NCI-H146 (cell line): ENCODE measurements at places on chromosomes 12 and 14.
A peak's percentile ranks its signal among the peaks of the same experiment; 100 is the strongest.

GRCh38 chr14:39406560-39406959 lies 25.7 kb downstream of the FBXO33 start:
- DNase-seq = no peak

GRCh38 chr12:45637706-45638105 lies 91.8 kb upstream of the ARID2 start:
- no peak for DNase-seq

GRCh38 chr12:57692500-57692899 lies 1.4 kb upstream of the OS9 start:
- DNase-seq = no peak

DNA sequence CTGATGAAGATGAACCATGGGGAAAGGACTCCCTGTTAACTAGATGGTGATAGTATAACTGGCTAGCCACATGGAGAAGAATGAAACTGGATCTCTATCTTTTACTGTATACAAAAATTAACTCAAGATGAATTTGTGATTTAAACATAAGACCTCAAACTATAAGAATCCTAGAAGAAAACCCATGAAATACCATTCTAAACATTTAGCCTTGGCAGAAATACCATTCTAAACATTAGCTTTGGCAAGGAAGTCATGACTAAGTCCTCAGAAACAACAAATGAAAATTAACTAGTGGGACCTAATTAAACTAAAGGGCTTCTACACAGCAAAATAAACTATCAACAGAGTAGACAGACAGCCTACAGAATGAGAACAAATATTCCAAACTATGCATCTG lies 28.4 kb upstream of the NOVA1 start:
- DNase-seq = no peak

DNA sequence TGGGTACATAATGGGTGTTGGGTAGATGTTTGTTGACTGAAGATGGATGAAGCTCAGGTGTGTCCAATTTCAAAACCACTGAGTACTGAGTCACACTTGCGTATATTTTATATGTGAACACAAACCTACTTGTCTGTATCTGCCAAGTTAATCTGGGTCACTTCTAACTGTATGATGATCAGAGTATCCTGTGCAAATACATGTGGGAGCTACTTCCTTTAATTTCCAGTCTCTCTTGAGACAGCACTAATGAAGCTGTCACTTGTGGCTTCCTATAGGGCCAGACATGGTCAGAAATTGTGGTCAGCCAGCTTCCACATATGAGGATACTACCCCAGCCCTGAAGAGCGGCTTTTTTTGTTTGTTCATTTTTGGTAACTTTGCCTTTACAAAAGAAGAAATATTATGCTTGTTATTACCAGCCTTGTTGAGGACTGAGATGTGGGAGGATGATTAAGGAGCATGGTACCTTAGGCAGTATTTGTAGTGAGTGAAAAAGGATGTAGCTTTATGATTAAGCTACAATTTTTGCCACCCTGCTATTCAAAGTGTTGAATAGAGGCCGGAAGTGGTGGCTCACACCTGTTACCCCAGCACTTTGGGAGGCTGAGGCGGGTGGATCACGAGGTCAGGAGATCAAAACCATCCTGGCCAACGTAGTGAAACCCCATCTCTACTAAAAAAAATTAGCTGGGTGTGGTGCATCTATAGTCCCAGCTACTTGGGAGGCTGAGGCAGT lies 32.4 kb downstream of the PLXNC1 start:
- DNase-seq = no peak

- no peak for DNase-seq
Measured at GRCh38 chr12:152440-152839, 61.5 kb downstream of the SLC6A12 start.

- no peak for DNase-seq
Measured at GRCh38 chr12:76588881-76589565, 29.5 kb upstream of the OSBPL8 start.

GRCh38 chr12:105706321-105706972 lies 376.0 kb downstream of the C12orf75 start:
- DNase-seq = peak; percentile 65

GRCh38 chr12:92546259-92546634 lies 156.5 kb upstream of the PLEKHG7 start:
- no peak for DNase-seq

GRCh38 chr12:116067892-116068291 lies 209.6 kb downstream of the MED13L start:
- no peak for DNase-seq

- DNase-seq = peak; percentile 88
Measured at GRCh38 chr12:7100239-7100638, 8.0 kb upstream of the C1R start.
